ENCODE measurements at places on chromosomes 4 and X.

DNA sequence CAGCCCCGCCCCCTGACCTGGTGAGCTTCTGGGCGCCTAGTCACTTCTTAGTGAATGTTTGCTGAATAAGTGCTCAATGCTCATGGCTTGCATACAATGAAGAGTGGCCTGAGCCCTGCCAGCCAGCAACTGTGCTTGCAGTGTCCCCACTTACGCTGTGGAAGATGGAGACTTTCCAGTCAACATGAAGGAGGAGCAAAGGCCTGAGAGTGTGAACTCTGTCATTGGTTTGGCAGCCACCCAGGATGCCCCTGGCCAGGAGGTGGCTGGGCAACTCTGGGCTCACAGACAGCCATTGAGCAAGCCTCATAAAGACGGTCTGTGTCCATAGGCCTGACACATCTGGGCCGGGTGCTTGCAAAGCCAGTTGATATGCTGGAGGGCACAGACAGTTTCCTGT is 72.1 kb upstream of the MAMLD1 start:
- no peak for DNase-seq

- no peak for DNase-seq
These were observed 3.4 kb upstream of the HOPX start for GRCh38 chr4:56684320-56685050.

DNA sequence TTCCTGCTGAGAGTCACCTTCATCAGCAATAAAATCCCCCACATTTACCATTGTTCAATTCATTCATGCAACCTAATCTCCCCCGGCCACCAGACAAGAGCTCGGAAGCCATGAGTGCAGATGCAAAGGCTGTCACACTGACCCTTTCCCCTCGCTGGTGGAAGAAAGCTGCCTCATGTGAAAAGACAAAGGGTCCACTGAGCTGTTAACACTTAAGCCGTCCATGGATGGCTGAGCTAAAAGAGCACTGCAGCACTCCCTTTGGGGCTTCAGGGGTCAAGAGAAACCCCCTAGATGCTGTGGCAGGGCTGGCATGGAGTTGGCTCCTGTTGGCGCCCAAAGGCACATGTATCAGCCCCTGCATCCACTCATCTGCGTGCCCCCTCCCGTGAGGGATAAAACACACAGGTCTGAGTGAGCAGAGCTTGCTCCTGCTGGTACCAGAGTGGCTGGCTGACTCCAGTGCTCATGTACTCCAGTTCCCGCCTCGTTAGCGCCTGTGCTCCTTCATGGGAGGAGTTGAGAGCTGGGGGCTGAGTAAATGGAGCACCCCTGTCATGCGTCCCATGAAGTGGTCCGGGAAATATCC is 216.5 kb downstream of the PDHA2 start:
- DNase-seq, result no peak

GRCh38 chr4:78781139-78781538 is 5.0 kb downstream of the BMP2K start:
- no peak for DNase-seq

- DNase-seq, result no peak
These were observed 1.4 kb upstream of the DOK7 start for GRCh38 chr4:3461515-3462291.

DNA sequence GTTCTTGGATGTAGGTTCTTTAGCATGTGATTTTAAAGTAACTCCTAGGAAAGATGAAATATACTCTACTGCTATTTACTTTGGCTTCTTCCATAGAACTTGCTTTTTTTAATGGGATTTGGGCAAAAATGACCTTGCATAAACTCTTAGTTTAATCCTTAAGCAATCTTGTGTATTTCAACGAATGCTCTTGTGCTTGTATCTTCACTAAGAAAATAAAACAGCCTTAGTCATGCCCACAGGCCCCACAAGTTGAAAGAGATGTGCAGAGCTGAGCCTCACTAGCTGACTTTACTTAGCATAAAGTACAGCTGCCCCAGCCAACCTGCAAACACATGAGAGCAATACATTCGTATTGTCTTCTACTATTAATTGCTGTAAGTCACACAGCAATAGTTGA is 1609.2 kb downstream of the STIM2 start:
- DNase-seq, result no peak

GRCh38 chr4:99458911-99459447 is 23.8 kb upstream of the ADH7 start:
- DNase-seq, result no peak

DNA sequence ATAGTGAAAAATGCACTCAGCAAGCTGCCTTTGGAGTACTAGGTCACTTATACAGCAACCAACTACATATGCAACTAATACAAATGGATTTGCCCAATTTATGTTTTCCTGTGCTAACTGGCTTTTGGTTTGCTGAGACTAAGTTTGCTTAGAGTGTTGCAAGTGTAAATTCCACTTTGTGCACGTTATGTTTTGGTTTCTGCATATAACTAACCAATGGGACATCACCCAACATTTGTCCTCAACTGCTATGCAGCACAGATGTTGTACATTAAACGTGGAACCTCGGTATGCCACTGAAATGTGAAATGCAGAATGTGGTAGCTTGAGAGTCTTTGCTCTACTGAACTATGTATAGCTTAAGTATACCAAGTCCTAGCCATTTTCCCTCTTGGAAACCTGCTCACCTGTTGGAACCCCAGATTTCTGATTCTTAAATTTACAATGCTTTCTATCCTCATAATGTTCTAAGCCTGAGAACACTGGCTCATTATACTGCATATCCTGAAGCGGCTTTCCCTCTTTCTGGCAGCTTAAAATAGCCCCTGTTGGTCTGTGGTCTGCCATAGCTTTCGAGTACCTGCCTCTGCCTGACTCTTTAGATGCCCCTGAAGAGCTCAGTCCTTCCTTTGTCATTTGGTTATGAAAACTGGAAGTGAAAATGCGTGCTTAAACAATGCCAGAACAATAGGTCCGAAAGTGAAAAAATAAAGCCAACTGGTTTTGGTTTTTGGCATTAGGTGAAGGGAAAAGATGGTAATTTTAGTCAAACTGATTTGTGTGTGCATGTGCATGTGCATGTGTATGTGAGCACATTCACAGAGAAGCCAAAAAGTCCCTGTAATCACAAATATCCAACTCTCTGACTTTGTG is 158.0 kb downstream of the SH2D1A start:
- no peak for DNase-seq

GRCh38 chr4:156294577-156294976 is 340.9 kb upstream of the CTSO start:
- DNase-seq, result no peak

- no peak for DNase-seq
These were observed 230.8 kb upstream of the TET2 start for GRCh38 chr4:104915864-104916263.

GRCh38 chrX:56554870-56555269 is 8.6 kb upstream of the UBQLN2 start:
- DNase-seq, result no peak

All from stimulated activated CD8-positive, alpha-beta memory T cell treated with anti-CD3 and anti-CD28 coated beads, Interleukin-2, amount 100 ng/mL, for 48 hours (primary cell).